ENCODE measurements at places on chromosomes 3 and 15.

GRCh38 chr3:115208066-115208750, 61.1 kb upstream of the ZBTB20 start:
- DNase-seq, result no peak

GRCh38 chr3:42736531-42736930, 33.9 kb upstream of the HHATL start:
- DNase-seq, result no peak

GRCh38 chr3:15292765-15293522, 39.4 kb downstream of the SH3BP5 start:
- DNase-seq, result no peak

DNA sequence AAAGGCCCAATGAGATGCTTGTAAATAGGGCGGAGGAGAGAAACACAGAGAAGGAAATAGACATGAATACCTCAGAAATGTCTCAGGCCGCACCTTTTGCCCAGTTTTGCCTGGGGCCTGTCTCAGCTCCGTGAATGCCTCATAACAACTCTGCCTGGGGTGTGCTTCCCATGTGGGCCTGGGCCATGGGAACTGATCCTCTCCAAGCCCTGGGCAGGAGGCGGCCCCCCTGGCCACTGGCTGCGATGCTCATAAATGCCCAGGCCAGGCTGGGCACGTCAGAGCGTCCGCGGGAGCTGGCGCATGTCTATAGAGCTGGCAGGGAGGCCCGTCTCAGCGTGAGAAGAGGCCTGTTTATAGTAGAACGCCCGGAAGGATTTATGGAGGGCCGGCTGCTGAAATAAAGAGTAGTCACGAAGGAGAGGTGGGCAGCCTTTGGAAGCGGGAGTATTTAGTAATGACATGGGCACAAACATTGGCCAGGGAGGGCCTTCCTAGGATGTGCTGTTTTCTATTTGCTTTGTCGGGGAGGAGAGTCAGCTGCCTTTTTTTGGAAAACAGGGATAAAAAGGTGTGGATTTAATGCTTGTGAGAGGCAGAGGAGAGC, 85.9 kb upstream of the IGF1R start:
- DNase-seq, result no peak

DNA sequence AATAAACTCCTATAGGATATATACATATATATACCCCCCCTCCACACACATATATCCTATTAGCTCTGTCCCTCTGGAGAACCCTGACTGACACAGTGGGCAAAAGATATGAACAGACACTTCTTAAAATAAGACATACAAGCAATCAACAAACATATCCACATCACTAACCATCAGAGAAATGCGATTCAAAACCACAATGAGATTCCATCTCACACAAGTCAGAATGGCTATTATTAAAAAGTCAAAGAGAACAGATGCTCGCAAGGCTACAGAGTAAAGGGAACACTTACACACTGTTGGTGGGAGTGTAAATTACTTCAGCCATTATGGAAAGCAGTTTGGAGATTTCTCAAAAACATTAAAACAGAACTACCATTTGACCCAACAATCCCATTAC, 46.2 kb upstream of the ARHGEF26 start:
- DNase-seq, result no peak

- DNase-seq, result no peak
These were observed 70.6 kb upstream of the BHLHE40 start for GRCh38 chr3:4908433-4909156.

DNA sequence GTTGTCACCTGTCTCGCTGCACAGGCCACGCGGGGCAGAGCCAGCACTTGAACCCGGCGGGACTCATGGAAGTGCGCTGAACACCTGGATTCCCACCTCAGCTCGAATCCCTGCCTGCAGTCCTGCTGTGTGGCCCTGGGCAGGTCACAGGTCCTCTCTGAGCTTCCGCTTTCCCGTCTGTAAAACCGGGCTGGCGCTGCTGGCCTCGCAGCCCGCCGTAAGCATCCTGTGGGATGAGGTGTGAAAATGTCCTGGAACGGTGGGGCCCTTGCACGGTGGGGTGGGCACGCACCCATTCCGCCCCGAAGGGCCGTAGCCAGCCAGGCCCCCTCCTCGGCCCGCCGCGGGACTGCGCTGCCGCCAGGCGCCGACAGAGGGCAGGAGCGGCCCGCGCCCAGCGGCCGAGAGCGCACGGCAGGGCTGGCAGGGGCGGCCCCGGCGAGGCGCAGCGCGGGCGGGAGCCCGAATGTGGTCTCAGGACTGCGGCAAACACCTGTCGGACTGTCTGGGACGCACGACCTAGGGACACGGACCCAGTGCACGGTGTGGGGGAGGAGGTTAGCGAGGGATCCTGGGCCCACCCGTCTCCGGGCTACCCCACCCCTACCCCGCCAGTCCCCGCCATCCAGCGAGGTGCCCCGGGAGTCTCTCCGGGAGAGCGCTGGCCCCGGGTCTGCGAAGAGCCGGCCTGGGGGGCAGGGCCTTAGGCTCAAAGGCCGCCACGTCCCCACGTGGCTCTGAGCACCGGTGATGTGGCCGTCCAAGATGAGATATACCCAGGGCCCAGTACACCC, 40.4 kb downstream of the DNAJB8 start:
- peak; percentile 88 for DNase-seq

DNA sequence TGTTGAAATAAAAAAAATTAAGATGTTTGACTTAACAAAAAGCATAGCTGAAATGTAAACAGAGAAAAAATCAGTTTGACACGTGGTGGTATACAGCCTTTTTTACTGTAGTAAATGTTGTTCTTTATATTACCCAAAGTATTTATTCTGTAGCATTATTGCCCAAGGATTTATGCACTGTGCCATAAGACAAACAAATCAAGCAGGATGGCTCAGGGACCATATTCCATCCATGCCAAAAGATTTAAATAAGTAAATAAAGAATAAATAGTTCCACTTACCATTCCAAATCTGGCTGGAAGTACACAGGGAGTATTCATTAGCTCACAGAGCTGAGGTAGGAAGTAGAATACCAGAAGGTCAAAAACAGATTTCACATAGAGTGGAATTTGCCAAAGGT, 666.7 kb upstream of the CADM2 start:
- no peak for DNase-seq

- no peak for DNase-seq
These were observed 85.3 kb upstream of the TNFSF10 start for GRCh38 chr3:172608575-172608974.

DNA sequence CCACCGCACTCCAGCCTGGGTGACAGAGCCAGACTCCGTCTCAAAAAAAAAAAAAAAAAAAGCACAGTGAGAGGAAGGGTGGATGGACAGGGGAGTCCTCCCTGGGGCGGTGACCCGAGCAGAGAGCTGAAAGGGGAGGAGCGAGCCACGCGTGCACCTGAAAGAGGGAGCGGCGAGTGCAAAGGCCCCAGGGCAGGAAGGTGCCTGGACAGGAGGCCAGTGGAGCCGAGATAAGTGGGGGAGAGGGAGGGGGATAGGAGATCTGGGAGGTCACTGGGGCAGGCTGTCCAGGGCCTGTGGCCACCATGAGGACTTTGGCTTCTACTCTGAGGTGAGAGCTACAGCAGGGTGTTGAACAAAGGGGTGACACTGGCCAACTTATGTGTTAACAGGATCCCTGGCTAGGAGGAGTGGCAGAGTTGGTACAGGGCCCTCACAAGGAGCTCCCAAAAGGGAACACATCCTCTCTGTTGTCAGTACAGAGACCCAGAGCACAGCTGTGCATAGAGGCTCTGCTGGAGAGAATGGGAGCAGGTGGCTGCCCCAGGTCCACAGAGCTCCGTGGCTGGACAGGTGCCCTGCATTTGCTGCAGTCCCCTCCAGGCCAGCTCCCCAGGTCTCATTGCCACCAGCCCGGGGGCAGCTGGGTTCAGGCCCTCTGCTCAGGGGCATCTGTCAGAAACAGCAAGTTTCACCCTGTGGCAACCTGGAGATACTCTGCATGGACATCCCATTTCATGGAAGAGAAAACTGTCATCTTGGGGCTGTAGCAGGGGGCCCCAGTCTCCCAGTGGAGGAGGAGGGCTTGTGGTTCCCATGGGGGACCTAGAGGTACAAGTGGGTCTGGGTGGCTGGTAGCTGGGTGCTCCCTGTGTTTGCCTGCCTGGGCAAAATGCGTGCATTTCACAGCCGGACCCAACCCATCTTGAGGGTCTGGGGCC, 28.5 kb downstream of the FBLN2 start:
- DNase-seq, result no peak

- DNase-seq, result peak; percentile 64
These were observed 4.7 kb downstream of the BHLHE40 start for GRCh38 chr3:4983739-4984510.

DNA sequence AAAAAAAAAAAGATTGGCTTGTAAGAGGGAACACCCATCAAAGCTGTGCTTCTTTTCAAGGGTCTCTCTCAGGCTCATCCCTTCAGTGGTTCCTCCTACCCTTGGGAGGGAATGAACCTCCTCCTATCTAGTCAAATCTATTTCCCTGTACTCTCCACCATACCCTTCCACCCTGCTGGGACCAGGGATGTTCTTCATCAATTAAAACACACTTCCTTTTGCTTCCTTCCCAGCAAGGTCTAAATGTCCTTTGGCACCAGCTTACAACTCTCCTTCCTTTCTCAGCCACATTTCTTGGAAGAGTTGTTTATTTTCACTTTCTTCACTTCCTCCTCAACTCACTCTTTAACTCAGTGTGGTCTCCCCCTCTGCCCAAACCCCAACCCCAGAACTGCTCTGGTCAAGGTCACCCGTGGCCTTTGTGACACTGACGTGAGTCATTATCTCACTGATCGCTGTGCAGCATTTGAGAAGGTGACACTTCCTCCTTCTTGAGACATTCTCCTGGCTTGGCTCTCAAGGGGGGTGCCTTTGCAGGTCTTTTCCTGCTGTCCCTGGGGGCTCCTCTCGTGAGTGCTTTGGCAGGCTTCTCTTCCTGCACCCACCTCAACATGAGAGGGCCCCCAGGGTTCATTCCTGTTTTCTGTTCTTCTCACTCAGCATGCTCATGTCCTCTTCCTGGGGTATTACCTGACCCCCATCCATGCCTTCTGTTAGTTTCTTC, 210.5 kb upstream of the TLE3 start:
- no peak for DNase-seq

GRCh38 chr3:16484984-16485383, 28.5 kb downstream of the RFTN1 start:
- DNase-seq, result no peak

DNA sequence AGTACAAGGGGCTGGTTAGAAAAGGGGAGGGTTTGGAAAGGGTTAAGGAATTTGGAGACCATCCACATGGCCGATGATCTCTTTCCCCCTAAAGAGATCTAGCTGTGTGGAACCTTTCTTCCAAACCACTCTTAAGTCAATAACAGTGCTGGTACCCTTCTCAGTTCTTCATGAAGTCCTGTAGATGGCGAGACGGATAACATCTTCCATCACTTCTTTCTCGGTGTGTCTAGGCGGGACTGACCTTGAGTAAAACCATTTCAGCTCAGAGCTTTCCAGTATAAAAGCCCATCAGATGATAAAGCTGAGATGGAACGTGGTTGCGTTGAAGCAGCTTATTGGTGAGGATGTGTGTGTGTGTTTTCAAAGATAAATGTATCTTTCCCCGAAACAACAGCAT, 151.5 kb upstream of the BHLHE40 start:
- DNase-seq, result no peak

- no peak for DNase-seq
These were observed 282.9 kb upstream of the COL8A1 start for GRCh38 chr3:99355465-99355864.

DNA sequence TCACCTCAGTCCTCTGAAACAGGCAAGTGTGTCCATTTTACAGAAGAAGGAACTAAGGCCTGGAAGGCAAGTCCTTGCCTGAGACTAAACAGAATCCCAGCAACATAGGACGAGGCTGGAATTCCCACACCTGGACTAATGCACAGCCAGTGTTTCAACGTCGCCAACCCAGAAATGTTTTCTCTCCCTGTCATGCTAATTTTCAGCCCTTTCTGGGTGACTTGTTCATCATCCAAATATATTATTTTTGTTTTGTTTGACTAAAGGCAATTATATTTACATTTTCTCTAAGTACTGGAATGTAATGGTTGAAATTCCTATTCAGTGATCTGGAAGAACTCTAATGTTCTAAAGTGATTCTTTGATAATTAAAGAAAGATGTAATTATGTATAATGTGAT, 51.8 kb downstream of the BTD start:
- DNase-seq, result no peak

DNA sequence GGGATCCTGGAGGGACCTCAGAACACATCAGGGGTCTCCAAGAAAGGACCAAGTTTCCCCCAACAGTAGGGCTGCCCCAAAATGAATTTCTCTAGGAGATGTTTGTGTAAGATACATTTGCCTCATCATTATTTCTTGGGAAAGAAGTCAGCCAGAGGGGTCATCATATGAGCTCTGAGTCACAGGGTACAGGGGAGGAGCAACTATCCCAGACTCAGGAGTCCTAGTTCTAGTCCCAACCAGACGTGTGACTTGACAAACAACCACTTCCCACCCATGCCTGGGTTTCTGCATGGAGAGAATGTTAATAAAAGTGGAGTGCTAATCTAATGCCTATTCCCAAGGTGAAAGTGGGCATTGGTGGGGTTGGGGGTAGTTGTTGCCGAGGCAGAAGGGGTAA, 144.1 kb downstream of the ALDH1A2 start:
- no peak for DNase-seq

GRCh38 chr3:8603115-8603710, 41.4 kb downstream of the SSUH2 start:
- no peak for DNase-seq

GRCh38 chr3:8845641-8846040, 76.2 kb upstream of the OXTR start:
- DNase-seq, result peak; percentile 80

DNA sequence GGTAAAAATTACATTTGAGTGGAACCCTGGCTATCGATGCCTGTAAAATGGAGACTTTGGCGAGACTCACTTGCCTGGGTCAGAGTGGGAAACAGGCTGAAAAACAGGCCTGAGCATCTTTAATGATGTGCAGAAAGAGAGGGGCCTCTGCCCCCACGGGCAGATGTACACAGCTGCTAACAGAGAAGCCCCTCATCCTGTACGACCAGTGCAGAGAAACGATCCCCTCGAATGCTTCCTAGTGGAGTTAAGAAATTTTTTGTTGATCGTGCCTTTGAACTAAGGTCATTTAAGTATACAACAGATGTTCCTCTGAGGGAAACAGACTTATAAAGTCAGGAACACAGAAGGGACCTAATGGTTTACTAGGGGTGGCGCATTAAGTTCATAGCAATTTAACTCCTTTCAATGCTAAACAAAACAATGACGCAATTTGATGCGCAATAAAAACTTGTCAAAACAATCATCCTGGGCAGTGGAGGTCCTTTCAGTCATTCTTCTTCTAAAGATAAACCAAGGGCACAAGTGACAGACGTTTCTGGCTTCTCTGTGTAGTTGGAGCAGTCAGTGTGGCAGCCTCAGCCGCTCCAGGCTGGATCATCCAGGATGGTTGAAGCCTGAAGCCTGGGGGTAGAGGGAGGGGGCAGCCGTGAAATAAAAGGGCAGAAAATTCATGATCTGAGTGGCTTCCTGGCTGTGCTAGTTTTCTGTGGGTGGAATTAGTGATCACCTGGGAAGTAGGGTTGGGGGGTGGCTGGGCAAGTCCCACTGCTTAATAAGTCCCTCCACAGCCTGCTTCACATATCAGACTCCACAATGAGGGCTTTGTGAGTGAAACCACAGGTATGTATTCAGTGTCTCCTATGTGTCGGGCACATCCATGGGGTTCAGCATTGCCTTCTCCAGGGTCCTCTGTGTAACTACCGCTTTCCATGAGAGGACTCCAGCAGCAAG, 50.8 kb upstream of the MRPS22 start:
- DNase-seq, result no peak
